ENCODE measurements at places on chromosomes 7 and 10.

DNA sequence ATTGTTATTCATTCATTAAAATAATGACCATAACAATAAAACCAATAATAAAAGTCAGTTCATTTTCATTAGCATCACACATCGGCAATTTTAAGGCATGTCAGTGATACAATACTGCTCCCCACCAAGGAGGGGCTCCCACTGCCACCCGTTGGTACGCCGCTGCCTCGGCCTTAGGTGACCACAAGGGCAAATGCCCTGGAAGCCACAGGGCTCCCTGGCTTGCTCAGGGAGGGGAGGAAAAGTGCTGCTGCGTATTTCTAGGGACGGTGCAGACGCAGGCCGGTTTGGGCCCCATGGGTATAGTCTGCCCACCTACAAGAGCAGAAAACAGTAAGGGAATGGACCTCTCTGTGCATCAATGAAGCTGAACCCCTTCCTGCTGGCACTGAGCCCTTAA, 85.1 kb downstream of the SLIT1 start:
- DNase-seq = no peak

- no peak for DNase-seq
Observed at GRCh38 chr7:37196676-37197075, 252.0 kb downstream of the ELMO1 start.

GRCh38 chr10:87691506-87692070, 31.9 kb downstream of the PAPSS2 start:
- no peak for DNase-seq

DNA sequence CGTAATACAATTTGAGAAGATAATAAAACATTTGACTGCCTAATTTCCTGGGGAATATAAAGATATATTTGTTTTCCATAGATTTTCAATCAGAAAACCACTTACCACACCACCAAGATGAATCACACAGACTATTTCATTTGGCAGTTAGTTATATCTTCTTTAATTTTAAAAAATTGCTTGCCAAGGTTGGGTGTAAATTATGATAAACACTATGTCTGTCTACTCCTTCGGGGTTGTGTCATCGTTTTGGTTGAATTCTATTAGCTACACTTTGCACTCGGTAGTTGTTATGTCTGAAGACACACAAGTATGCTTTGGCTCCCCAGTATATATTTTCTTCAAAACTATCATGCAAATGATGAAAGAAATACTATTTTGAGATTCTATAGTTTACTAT, 594.8 kb upstream of the SEMA3D start:
- DNase-seq = no peak

GRCh38 chr10:112229096-112229495, 45.5 kb upstream of the GPAM start:
- no peak for DNase-seq

DNA sequence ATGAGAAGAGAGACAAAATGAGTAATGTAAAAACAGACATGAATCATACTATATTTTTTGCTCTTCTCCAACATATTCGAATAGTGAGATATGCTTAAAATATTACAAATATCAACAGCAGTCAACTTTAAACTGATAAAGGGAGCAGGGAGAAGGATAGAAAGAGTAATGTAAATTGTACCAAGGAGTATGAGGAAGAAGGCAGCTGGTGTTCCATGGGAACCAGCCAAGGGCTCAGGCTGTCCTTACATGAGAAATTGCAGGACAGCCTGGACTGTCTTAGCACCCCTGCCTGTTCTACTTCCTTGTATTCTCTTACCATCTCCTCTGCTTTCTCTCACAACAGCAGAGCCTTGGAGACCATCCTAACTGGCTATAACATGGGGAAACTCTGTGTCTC, 128.7 kb downstream of the TSPAN12 start:
- no peak for DNase-seq

DNA sequence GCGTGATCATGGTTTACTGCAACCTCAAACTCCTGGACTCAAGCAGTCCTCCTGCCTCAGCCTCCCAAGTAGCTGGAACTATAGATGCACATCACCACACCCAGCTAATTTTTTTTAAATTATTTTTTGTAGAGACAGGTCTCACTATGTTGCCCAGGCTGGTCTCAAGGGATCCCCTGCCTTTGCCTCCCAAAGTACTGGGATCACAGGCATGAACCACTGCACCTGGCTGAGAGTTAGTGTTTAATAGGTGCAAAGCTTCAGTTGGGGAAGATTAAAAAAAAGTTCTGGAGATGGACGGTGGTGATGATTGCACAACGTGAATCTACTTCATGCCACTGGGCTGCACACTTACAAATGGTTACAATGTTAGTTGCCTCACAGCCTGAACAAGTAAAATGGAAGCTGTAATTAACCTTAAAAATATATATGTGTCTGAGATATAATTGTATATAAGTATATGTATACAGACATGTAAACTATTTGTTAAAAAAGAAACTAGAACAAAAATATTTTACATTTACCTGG, 106.4 kb upstream of the ZNF438 start:
- no peak for DNase-seq

- no peak for DNase-seq
Observed at GRCh38 chr10:74334221-74334620, 183.2 kb downstream of the ADK start.

DNA sequence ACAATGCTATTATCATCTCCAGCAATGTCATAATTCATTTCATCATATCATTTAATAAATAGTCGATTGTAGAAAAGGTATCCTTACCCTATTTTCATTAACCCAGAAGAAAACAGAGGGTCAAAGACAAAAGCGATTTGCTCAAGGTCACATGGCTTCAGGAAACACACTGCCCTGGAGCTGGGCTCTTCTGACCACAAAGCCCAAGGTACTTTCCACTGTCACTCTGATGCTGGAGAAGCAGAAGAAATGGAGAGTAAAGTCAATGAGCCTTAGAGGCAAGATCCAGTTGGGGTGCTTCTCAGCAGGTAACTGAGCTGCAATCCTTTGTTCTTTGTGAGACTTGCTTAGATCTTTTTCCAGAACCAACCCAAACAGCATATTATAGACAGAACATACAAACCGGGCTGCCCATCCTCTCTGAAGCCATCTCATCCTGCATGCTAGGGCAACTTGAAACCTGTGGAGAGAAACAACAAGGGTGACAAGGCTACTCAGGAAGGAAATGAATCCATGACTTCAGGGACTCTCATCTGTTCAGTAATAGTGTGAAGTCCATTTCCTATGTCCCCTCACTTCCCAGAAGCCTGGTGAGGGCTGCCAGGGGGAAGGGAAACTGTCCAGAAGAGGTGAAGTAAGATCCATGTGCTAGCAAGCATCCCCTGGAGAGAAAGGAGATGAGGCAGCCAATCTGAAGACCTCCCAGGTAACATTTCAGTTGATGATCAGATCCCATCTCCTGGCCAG, 148.6 kb upstream of the SVIL start:
- no peak for DNase-seq

DNA sequence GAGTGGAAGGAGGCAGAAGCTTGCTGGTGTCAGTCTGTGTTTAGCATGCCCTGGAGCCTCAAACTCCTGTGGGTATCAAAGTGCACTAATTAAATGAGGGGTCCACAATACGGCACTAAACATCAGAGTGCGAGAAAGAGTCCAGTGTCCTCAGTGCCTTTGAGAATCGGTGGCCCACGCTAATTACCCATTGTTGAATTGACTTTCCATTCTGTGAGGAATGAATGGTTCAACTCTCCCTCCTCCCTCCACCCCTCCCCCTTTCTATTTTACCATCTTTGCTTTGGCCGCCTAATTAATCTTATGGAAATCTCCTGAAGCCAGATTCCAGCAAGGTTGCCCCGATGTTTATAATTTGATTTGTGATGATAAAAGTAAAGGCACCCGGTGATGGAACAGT, 217.8 kb downstream of the TFEC start:
- no peak for DNase-seq

GRCh38 chr7:4257146-4258111, 424.7 kb upstream of the FOXK1 start:
- no peak for DNase-seq

DNA sequence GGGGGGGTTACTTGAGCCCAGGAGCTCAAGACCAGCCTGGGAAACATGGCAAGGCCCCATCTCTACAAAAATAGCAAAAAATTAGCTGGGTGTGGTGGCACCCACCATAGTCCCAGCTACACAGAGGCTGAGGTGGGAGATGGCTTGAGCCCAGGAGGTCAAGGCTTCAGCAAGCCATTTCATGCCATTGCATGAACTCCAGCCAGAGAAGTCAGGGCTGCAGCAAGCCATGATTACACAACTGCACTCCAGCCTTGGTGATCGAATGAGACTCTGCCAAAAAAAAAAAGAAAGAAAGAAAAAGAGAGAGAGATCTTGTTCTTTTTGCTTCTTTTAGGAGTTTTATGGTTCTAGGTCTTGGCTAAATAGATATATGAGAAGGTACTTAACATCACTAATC, 200.2 kb upstream of the PHYHIPL start:
- no peak for DNase-seq

DNA sequence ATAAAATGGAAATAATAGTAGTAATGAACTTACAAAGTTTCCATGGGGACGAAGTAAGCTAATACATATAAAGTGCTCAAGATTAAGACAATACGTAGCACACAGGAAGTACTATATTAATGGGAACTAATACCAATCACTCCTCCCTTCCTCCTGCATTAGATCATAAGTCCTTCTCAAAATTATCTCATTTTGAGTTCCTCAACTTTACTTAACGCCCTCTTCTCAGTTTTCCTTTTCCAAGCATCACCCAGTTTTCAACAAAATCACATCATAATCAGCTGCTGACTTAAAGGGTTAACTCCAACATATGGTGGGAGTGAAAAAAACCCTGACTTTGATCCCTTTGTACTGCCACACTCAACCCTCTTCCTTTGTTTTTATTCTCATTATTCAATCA, 24.4 kb downstream of the JMJD1C start:
- no peak for DNase-seq

DNA sequence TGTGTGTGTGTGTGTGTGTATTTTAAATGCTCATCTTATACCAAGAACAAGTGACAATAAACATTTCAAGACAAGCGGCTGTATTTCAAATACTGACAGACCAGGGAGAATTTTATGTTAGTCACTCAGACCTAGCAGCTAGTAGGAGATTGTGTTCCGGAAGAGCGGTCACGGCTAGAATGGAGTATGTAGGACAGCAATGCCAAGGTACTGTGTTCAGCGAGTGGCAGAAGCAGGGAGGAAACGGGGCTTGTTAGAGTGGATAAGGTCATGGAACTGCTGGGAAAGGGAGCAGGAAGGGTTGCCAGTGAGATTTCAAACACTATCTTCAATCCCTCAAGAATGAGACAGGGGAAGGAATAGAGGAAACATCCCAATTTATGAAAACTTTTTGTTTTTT, 260.5 kb upstream of the PITRM1 start:
- DNase-seq = no peak

DNA sequence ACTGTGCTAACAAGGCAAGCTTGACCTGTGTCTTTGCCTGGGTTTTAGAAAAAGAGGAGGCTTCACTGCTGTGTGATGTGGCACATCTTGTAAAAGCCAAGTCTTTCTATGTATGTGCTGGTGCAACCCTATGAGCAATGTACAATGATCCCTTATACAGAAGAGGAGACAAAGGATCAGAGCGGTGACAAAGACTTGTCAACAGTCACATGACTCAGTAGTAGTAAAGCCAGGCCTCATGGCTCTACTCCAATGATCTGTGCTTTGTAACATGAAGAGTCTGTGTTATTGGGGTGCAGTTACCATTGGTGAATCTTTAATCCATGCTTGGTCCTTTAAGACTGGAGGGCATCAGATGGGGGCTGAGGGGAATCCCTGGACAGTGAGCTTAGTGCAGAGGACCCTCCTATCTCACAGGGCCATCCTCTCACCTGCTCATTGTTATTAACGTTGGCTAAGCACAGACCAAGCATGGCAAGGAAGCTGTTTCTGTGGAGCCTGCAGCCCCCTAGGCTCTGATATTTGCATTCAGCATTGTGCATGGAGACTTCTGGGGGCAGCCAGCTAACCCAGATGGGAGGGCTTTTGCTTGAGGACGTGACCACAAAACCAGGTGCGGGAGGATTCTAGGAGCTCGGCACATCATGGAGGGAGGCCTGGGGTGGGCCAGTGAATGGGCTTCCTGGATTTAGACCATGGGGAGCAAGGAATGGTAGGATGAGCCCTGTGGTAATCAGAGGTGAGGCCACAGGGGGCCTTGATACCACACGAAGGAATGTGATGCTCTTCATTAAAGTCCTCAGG, 308.8 kb upstream of the ZNF32 start:
- DNase-seq = no peak

DNA sequence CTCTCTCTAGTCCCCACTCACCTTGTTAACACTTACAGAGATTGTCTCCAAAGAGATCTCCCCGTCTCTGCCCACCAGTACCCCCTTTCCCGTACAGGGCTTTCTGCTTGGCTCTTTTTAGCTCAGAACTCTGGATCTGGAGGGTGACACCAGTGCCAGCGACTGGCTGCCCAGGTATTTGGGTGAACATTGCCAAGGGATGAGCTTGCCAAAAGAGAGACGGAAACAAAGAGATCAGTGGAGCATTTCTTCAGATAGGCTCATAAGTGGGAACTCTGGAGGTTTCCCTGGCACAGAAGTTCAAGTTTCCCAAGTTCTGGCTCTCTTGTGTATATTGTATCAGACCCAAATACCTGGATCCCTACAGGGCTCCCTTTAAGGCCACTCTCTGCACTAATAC, 30.0 kb downstream of the STRIP2 start:
- DNase-seq = no peak

DNA sequence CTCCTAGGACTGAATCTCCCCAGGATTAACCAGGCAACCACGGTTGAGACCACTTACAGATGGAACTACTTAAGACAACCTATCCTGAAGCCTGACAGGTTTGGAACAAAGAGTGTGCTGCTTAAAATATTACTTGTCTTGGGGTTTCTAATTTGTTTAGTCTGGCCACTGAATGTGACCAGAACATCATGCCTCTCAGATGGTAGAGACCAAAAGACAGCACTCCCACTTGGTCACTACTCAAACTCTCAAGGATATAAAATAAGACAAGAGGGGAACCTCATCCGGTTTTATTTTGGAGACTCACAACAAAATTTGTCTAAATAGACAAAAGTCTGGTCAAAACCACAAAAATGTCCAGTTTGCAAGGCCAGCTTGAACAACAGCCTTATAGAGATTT, 15.3 kb downstream of the MRPL32 start:
- DNase-seq = no peak

DNA sequence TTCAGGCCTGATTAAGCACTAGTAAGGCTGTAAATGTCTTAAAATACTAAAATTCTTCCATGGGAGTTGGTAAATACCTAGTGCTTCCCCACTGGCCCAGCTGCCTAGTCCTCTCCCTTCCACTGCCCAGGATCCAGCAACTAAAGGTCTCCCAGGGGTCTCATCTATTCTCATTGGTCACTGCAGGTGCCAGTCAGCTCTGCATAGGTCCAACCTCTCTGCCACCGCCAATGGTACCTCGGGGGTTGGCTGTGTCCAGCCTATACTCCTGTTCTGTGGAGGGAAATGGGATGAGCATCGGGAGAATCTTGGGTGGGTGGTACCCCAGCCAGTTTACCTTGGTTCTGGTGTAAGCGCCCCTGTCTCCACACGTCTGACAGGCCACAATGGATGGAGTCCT, 6.1 kb upstream of the CREB5 start:
- no peak for DNase-seq

GRCh38 chr7:31096198-31096876, 44.2 kb downstream of the ADCYAP1R1 start:
- DNase-seq = no peak

- peak; percentile 83 for DNase-seq
Observed at GRCh38 chr10:6052247-6053221, 9.6 kb downstream of the IL2RA start.

Data from stimulated activated CD4-positive, alpha-beta T cell treated with anti-CD3 and anti-CD28 coated beads, TNF-alpha, amount 100 ng/mL, for 24 hours (primary cell).